ENCODE measurements at places on chromosomes 2 and 18. TPM values are rescaled to one million over a fixed set of nuclear protein-coding genes. Genes with fewer than 3 reads are reported as not detected.

GRCh38 chr18:7548221-7548620 lies 18.9 kb upstream of the PTPRM start:
- no peak for DNase-seq

DNA sequence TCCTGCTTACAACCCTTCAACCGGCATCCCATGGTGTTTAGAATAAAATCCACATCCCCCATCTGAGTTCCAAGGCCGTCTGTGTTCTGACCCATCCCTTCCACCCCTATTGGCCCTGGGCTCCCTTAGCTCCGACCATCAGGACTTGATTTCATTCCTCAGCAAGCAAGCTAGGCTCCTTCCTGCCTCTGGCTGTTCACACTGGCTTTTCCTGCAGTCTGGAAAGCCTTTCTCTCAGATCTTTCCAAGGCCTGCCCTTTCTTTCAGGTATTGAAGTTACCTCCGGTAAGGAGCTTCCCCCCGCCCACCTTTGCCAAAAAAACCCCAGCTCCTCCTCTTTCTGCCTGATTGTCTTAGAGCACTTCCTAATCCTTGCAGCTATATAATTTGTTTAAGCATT lies 86.8 kb downstream of the CLIP4 start:
- DNase-seq = no peak

GRCh38 chr2:106708209-106708608 lies 177.8 kb downstream of the ST6GAL2 start:
- DNase-seq = no peak

DNA sequence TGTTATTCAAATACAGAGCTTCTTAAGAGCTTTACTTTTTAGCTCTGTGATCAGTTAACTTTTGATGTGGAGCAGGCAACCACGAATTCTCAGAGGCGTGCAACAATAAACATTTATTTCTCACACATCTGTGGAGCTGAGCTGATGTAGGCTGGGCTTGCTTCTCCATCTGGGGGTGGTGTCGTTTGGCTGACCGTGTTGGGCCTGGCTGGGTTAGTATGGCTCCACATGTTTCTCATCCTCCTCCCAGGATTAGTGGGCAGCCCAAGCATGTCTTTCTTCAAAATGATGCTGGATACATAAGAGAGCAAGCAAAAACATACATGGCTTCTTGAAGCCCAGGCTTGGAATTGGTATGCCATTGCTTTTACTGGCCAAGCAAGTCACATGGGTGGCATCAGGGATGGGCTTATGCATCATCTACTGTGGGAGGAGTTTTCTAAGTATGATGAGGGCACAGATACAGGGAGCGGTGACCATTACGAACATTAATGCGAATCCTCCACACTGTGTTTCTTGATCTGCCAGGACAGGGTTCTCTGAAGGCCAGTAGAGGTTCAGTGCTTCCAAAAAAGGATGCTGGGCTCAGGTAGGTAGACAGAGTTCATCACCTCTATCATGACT lies 157.0 kb upstream of the TNP1 start:
- DNase-seq = no peak

GRCh38 chr18:79092874-79093273 lies 23.7 kb downstream of the ATP9B start:
- DNase-seq = no peak

KCTD1 gene
- total RNA-seq = 4.0 TPM

GRCh38 chr2:227295806-227296205 lies 29.2 kb upstream of the MFF start:
- no peak for DNase-seq

VIL1 gene
- not detected for total RNA-seq

RAB31 gene
- total RNA-seq = 0.94 TPM

GRCh38 chr18:35444636-35445035 lies 53.1 kb downstream of the INO80C start:
- no peak for DNase-seq

DNA sequence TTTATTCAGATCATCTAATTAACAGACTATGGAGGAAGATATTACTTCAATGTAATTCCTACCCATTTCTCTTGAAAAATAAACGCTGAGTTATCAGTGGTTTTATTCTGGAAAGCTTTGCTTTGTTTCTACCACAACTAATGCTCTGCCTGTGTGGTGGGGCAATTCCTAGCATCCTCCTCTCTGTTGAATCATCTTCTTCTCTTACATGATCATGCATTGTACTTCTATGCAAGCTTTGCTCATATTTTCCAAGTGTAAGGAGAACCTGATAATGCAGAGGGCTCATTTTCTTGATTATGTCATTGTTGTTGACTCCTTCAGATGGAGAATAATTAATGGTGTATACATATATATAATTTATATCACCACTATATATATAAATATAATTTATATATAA lies 46.7 kb downstream of the CCDC195 start:
- DNase-seq = no peak

GRCh38 chr2:203451689-203452088 lies 83.4 kb downstream of the RAPH1 start:
- no peak for DNase-seq

GRCh38 chr2:160214461-160215445 lies 14.7 kb upstream of the ITGB6 start:
- no peak for DNase-seq

- DNase-seq = no peak
These were observed 19.4 kb upstream of the ALPI start for GRCh38 chr2:232436381-232437194.

Data from activated naive CD8-positive, alpha-beta T cell treated with anti-CD3 and anti-CD28 coated beads, Interleukin-2, amount 10 ng/mL, durations not matched to agents 7 days and 5 days (primary cell).